AG10803 (cell line): ENCODE measurements at places on chromosomes 3 and 15.

DNA sequence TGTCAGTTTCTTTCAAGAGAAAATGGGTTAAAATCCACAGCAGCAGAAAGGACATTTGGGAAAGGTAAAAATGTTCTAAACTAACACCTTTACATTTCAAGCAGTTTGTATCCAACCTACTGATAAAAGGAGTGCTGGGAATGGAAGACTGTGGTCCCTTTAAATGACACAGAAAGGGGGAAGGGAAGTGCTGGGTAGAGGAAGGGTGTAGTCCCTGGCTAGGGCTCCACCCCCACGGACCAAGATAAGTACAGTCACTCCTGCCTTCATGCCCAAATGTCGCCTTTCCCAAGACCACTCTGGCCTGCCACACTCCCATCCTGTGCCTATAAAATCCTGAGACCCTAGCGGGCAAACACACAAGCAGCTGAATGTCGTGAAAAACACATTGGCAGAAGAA lies 350.9 kb upstream of the POU1F1 start:
- DNase-seq = no peak

DNA sequence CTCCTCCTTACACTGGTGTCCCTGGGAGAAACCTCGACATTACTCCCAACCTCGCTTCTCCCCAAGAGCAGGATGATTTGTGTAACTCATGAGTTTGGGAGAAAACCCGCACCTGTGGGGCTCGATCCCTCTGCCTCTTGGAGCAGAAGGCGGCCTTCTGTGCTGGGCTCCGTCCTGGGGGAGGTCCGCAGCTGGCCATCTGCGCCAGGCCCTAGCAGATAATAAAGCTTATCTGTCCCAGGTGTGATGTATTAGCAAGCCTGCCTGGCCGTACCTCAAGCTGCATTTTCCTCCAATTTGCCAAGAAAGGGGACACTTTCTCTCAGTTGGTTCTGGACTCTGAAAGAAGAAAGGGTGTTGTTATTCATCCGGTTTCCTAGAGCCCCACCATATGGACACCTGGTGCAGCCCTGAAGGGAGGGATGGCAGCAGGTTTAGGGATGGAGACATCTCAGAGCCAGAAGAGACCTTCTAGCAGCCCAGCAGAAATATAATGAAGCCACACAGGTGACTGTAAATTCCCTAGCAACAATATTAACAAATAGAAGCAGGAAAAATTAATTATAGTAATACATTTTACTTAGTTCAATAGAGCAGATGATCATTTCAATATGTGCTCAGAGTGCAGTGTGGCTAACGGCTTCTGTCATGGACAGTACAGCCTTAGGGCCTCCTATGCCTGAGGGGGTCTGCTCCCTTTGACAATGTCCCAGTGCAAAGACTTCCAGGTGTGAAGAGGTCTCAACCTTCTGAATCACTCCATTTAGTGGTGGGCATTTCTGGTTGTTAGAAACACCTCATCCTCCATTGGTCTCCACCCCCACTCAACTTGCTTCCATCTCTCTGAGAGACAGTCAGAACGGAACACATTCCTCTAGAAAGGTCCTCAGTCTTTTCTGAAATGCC lies 94.8 kb downstream of the CPN2 start:
- no peak for DNase-seq

GRCh38 chr3:47961815-47962606 lies 54.2 kb downstream of the MAP4 start:
- DNase-seq = peak; percentile 41

- DNase-seq = peak; percentile 80
These were observed 15.2 kb downstream of the SSUH2 start for GRCh38 chr3:8629151-8630021.

- no peak for DNase-seq
These were observed 6.5 kb upstream of the GNAI2 start for GRCh38 chr3:50229490-50229889.

DNA sequence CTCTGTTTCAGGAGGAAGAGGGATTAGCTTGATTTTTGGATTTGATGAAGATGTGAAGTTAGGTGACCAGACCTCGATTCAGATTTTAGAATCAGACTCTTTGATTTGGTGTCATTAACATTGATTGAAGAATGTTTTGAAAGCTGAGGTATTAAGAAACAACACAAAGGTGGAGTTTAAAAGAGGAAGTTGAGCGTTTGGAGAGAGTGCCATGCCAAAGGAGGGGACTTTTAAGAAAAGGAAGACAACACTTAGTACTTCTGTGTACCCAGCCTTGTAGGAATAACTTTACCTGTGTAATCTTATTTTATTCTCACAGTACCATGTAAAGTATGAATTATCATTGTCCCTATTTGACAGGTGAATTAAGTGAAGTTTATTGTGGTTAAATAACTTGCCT lies 34.4 kb downstream of the PPARG start:
- no peak for DNase-seq

DNA sequence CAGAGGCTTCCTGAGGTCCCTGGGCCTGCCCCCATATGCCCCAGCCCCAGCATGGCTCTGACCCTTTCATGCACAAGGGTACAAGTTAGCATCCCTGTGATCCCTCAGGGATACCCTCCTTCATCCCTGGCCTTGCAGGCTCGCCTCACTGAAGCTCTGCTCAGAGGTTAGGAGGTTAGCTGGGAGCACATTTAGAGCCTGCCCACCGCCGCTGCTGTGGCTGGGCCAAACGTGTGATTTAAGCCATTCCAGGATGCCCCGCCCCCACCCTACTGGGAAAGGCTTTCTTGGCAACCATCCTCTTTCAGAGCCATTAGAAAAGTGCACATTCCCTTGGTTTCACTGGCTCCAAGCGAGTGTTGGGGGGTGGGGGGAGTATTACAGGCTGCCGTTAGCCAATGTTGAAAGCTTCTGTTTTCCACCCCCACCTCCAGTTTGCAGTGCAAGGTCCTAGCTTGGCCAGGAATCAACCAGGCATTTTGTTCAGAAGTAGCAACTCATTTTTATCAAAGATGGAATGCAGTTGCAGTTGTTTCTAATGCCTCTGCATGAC lies 6.3 kb upstream of the HES1 start:
- DNase-seq = peak; percentile 76

- no peak for DNase-seq
These were observed 650.9 kb upstream of the SEMA6D start for GRCh38 chr15:47066392-47066791.

GRCh38 chr3:9690451-9691450 lies 12.9 kb upstream of the CPNE9 start:
- DNase-seq = no peak

- no peak for DNase-seq
These were observed 25.0 kb downstream of the USP13 start for GRCh38 chr3:179677884-179678283.

- DNase-seq = no peak
These were observed 11.5 kb downstream of the KBTBD13 start for GRCh38 chr15:65087873-65088642.

GRCh38 chr3:114619771-114620170 lies 325.9 kb downstream of the TIGIT start:
- DNase-seq = no peak

- DNase-seq = no peak
These were observed 28.1 kb downstream of the CCRL2 start for GRCh38 chr3:46435081-46435726.

DNA sequence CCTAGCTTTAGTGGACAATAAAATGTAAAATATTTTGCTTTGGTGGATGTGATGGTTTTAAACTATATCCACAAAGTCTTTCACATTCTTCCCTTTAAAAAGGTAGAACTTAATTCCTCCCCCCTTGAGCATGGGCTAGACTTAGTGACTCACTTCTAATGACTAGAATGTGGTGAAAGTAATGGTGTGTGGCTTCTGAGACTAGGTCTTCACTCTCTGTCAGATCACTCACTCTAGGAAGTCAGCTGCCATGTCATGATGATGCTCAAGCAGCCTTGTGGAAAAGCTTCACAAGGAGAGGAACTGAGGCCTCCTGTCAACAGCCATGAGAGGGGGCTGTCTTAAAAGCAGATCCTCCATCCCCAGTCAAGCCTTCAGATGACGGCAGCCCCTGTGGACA lies 4.2 kb downstream of the LRRC2 start:
- DNase-seq = no peak

- DNase-seq = peak; percentile 77
These were observed 19.5 kb downstream of the RAF1 start for GRCh38 chr3:12644331-12644937.

DNA sequence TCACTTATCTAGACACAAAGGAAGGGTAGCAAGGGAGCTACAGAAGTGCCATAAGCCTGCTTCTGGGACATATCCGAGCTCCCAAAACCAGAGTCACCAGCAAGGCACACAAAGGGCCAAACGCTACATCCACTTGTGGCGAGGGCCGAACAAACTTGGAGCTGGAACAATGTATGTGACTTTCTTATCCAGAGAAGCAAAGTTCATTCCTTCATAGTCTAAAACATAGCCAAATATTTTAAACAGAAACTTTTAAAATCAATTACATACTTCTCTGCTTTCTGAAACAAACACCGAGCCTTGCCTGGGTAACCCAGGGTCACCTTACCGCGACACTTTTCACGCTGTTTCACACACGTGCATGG lies 15.9 kb downstream of the ZXDC start:
- no peak for DNase-seq

DNA sequence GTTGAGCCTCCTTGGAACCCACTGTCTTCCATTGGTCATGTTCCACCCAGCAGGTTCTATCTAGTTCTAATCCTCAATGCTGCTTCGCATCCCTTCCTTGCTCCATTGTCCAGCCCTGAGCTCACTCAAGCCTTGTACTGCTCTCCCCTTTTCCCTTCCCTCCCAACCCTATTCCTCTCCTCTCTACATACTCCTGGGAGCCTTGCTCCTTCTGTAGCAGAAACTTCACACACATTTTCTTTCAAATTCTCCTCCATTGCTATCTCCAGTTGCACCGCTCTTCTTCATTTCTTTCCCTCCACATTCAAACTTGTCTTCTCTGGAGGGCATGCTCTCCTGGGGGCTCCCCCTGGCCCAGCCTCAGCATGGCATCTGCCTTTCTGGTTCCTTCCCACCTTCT lies 14.5 kb downstream of the NR1I2 start:
- DNase-seq = no peak

GRCh38 chr3:190443257-190443656 lies 6.4 kb downstream of the TMEM207 start:
- DNase-seq = peak; percentile 15

GRCh38 chr15:52115598-52116427 lies 3.2 kb upstream of the BCL2L10 start:
- DNase-seq = no peak

DNA sequence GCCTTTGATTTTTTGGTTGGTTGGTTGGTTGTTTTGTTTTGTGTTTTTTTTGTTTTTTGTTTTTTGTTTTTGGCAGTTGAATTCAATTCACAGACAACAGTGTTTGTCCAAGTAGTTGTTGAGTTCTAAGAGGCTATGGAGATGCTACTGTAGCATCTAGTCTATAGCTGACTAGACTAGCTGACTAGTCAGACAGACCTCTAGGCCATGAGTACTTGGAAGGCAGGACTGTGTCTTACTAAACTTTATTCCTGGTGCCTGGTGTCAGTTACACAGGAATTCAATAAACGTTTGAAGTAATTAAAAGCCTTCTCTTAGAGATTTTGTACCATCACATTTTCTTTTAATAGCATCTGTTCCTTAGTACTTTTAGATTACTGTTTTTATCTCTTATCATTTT lies 35.7 kb downstream of the RNF13 start:
- DNase-seq = no peak

DNA sequence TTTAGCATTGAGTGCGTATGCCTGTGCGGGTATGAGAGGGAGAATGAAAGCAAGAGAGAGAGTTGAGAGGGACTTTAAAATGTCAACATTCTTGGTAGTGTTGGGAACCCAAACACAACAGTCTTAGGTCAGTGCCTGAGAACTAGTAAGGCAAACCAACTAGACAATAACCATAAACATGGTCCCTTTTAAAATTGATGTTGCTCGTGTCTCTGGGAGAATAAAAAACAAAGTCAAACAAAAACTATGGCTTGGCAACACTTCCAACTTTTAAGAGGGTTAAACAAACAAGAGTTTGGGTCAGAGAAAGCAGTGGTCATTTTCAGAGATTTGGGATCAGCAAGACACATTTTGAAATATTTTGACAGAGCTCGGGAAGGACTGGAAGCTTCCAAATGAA lies 146.7 kb upstream of the THBS1 start:
- DNase-seq = no peak

GRCh38 chr15:90539789-90540188 lies 10.1 kb downstream of the CRTC3 start:
- no peak for DNase-seq

DNA sequence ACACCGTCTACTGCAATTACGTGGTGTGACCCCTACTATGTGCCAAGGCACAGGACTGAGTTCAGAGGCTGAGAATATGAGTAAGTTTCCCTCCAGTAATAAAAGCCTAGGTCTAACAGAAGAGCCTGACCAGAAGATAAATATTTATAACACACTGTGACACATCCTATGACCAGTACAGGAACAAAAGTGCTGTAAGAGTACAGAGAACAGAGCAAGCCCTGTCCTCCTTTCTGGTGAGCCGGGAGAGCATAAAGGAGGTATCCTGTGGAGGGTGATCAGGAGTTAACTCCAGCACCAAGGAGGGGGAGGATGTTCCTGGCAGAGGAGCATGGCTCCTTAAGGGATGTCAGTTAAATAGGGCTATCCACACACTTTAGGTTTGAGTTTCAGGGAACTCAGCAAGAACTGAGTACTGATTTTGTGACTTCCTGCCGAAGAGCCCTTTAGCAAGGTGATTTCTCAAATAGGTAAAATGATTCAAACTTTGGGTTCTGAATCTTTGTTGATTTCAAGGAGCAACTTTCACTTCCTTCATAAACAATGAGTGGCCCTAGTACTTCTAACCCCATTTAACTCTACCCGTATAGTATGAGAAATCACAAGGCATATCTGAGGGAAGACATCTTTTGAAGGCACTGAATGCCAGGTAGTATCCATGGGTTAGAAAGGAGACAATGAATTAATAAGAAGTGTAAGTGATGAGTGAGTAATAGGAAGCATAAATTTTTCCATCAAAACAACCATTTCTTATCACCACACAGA lies 198.0 kb downstream of the THRB start:
- no peak for DNase-seq

- no peak for DNase-seq
These were observed 89.7 kb upstream of the SLC4A7 start for GRCh38 chr3:27573780-27574437.

- no peak for DNase-seq
These were observed 110.4 kb downstream of the EDEM1 start for GRCh38 chr3:5297895-5298294.

- no peak for DNase-seq
These were observed 278.3 kb downstream of the TLE3 start for GRCh38 chr15:69819371-69819770.
